ENCODE measurements at places on chromosomes 2 and 18.

DNA sequence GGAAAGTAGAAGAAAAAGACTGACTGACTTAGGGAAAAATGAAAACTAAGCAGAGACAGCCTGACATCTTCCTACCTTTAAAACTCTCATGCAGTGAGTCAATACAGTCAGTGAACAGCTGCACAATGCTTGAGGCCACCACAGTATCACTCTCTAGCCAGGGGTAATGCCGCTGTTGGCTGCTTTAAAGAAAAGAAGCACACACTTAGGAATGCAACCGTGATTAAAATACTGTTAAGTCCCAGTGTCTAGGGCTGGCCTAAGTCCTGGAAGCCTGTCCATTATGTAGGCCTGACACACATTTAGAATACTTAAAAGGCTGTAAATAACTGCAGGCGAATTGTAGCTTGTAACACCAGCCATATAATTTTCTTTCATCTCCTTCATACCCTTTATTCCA lies 50.7 kb downstream of the SIGLEC15 start:
- no peak for DNase-seq

- DNase-seq: no peak
Measured at GRCh38 chr18:40937386-40937785, 1017.6 kb upstream of the PIK3C3 start.

DNA sequence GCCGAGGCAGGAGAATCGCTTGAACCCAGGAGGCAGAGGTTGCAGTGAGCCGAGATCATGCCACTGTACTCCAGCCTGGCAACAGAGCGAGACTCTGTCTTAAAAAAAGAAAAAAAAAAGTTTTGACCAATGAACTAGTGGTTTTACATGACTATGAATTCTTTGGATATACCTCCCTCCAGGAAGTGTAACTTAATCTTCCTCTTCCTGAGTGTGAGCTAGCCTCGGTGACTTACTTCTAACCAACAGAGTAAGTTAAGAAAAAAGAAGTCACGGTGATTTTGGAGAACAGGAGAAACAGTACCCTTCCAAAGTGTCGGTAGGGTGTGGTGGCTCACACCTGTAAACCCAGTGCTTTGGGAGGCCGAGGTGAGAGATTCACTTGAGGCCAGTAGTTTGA lies 7.1 kb downstream of the TIA1 start:
- no peak for DNase-seq

DNA sequence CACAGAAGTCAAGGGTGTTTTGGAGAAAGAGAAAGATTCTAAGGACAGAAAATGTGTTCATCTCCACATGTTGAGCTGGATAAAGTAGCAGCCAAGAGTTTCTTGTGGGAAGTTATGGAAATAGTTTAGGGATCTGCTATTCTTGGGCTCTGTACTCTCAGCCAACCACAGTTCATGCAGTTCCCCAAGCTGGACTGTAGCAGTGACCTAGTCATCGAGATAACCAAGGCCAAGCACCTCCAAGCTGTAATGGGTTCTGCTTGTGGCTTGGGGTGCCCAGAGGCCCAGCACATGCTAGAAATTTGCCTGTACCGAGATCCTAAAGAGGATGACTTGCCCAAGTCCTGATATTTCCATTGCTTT lies 91.9 kb upstream of the RASGRP3 start:
- no peak for DNase-seq

- no peak for DNase-seq
Measured at GRCh38 chr2:69315160-69315761, 71.8 kb downstream of the GFPT1 start.

DNA sequence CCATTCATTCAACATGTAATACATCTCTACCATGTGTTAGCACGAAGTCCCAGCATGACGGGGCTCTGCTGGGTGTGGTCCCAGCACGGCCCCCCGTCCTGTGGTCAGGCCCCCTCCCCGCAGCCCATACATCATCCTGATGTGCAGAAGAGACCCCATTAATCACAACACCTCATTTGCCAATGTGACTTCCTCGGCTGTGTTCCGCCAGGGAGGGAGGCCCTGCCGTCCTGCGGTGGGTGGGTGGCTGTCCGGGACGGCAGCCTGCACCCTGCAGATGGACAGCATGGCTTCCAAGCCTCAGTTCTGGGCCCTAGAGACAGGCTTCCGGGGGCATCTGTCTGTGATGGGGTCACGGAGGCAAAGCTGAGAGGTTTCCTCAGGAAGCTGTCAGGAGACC lies 254.0 kb downstream of the CYP26B1 start:
- no peak for DNase-seq
